A549 treated with ZK216348 at 1 μM for 4 hours (cell line): ENCODE measurements at places on chromosomes 13 and 19. TPM values are rescaled to one million over a fixed set of nuclear protein-coding genes. Genes with fewer than 3 reads are reported as not detected.

The ZNF763 gene
- not detected in 5 replicates for total RNA-seq

The ZNF468 gene
- 0.51 to 0.79 TPM (median 0.70 TPM) in 5 replicates for total RNA-seq

The KATNAL1 gene
- total RNA-seq: 4.2 to 7.8 TPM (median 6.8 TPM) in 5 replicates

The CLDND2 gene
- 6.6 to 12.6 TPM (median 10.5 TPM) in 5 replicates for total RNA-seq

The ANKRD24 gene
- total RNA-seq: 0.16 to 0.34 TPM (median 0.31 TPM) in 5 replicates

The PTH2 gene
- not detected in 5 replicates for total RNA-seq

The DCLK1 gene
- total RNA-seq: 0.65 to 1.2 TPM (median 0.86 TPM) in 5 replicates

The IGFL3 gene
- not detected in 5 replicates for total RNA-seq

The TMEM86B gene
- 2.2 to 5.4 TPM (median 4.8 TPM) in 5 replicates for total RNA-seq

The MAP2K2 gene
- 118 to 176 TPM (median 167 TPM) in 5 replicates for total RNA-seq

The CEACAM8 gene
- total RNA-seq: not detected in 5 replicates

The ATP8A2 gene
- not detected in 5 replicates for total RNA-seq

The GAMT gene
- 21.9 to 46.0 TPM (median 44.9 TPM) in 5 replicates for total RNA-seq

The MTUS2 gene
- total RNA-seq: 0.04 to 0.05 TPM in 2 of 5 replicates, not detected in the others

The COMP gene
- 0.09 to 0.15 TPM (median 0.12 TPM) in 4 of 5 replicates, not detected in the other for total RNA-seq

The ZNF492 gene
- total RNA-seq: not detected in 5 replicates

The PBX4 gene
- 1.6 to 1.8 TPM (median 1.7 TPM) in 5 replicates for total RNA-seq

The NLRP9 gene
- not detected in 5 replicates for total RNA-seq

The ELSPBP1 gene
- total RNA-seq: not detected in 5 replicates

The ATP7B gene
- 1.8 to 3.1 TPM (median 2.9 TPM) in 5 replicates for total RNA-seq
